OCI-LY7 (cell line): ENCODE measurements at places on chromosomes 16 and 17. TPM values are rescaled to one million over a fixed set of nuclear protein-coding genes. Genes with fewer than 3 reads are reported as not detected.

DNA sequence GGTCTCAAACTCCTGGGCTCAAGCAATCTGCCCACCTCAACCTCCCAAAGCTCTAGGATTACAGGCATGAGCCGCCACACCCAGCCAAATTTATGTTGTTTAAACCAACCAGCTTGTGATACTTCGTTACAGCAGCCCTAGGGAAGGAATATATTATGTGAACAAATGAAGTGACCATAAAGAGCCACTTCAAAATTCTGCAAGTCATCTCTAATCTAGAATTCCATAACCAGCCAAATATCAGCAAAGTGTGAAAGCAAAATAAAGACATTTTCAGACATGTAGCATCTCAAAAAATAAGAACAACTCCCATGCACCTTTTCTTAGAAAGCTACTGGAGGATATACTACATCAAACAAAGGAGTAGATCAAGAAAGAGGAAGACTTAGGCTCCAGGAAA is 36.0 kb downstream of the AIPL1 start:
- no peak for DNase-seq

- DNase-seq, result no peak
Measured at GRCh38 chr16:20884240-20884556, 16.0 kb downstream of the DCUN1D3 start.

- DNase-seq, result peak; percentile 93
Measured at GRCh38 chr17:28750178-28751047, 6.6 kb downstream of the TRAF4 start.

DNA sequence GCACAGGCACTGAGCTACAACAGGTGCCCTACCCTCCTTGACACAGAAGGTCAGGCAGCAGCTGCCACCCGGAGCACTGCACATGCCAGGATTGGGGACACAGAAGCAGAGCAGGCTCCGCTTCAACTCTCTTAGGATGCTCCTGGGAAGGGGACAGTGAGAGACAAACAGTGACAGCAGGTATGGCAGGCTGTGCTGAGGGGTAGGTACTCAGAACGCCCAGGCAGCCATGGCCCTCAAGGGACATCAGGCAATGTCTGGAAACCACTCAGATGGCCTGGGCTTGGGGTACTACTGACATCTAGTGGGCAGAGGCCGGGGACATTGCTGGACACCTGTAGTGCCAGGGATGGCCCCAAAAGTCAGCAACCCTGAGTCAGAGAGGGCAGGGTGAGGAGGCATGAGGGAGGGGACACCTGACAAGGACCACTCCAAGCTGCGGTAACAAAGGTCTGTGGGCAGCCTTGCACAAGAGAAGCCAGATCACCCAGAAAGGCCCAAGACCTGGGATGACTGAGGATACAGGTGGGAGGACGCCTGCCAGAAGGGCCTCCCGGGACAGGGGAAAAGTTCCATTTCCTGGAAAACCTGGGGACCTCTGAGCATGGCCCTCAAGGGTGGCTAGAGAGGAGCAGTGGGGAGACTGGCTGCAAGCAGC is 21.2 kb downstream of the PEMT start:
- DNase-seq, result no peak

DNA sequence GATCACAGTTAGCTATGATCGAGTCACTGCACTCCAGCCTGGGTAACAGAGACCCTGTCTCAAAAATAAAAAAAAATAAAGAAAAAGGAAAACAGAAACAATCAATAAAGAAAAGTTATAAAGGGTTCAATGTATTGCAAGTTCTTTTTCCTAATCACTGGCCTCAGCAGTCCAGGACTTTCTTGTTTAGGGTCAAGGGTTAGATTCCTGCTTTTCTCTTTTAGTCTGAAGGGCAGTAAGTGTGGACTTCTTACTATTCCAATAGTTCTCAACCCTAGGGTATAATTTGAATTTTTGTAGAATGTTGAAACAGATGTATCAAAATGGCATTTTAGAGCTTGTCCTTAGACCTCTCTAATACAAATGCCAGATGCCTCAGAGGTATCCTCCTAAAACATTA is 27.3 kb downstream of the SMYD4 start:
- DNase-seq, result no peak

GRCh38 chr16:79284766-79285165 is 315.8 kb downstream of the MAF start:
- peak; percentile 37 for DNase-seq

DNA sequence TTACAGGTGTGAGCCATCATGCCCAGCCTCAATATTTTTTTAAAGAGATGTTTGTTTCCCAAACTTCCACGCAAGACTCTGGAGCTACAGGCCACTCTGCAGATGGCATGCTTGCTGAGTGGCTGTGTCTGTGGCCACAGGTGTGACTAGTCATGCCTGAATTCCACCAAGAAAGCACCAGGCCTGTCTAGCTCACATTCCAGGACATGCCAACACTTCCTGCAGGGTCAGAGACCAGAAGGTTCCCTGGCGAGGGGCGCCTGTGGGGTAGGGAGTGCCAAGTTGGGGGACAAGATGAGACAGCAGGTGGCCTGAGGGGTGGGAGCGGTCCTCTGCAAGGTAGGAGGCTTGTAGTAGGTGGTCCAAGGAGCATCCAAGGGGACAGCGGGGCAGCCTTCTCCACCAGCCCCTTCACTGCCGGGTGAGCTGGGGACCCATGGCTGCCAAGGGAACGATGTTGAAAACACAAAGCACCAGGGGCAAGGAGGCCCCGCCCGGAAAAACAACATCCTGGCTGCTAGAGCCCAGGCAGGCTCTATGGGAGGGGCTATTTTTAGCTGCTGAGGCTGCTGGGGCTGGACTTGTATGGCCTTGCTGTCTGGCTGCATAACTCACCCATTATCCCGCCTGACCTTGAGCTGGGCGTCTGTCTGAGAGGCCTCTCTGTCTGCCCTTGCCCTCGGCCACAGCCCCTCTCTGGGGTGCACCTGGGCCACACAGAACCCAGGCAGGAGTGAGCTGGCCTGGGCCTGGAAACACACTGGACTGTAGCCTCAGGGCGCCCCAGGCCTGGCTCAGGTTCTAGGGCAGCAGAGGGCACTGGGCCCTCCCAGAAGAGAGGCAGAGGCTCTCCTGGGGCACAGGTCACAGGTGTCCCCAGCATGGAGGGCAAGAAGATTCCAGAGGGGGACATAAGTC is 5.7 kb downstream of the TRIM47 start:
- DNase-seq, result no peak

DNA sequence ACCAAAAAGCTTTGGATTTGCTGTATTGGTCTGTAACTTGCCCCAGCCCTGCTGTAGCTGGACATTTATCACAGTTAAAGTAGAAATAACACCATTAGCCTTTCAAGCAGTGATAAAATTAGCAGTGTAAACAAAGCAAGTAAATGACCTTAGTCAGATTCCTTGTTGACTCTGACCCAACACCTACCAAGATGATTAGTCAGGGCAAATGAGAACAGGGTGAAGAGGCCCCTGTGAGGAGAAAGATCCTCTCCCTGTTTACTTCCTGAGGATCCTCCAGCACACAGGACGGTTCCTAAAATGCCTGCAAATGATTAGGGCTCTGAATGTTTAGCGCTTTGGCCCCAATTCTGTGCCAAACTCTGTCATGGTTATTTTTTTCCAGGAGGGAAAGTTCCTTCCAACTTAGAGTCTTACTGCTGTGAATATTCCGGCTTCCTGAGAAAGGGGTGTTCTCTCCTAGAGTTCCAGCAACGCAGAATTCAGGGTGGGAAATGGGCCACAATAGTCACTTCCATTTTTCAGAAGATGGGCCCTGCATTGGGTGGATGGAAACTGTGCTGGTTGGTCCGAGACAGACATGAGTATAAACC is 259.0 kb upstream of the MYOCD start:
- DNase-seq, result no peak

KRTAP4-6 gene
- not detected in 2 replicates for total RNA-seq

MYH2 gene
- not detected in 2 replicates for total RNA-seq

TRIM37 gene
- 22.4 and 27.9 TPM in 2 replicates for total RNA-seq
